Stimulated activated CD4-positive, alpha-beta T cell treated with anti-CD3 and anti-CD28 coated beads, Interleukin-15, amount 100 ng/mL, for 1 hour (primary cell): ENCODE measurements at places on chromosomes 4 and X.

- no peak for DNase-seq
Observed at GRCh38 chr4:168070903-168071302, 21.4 kb upstream of the ANXA10 start.

DNA sequence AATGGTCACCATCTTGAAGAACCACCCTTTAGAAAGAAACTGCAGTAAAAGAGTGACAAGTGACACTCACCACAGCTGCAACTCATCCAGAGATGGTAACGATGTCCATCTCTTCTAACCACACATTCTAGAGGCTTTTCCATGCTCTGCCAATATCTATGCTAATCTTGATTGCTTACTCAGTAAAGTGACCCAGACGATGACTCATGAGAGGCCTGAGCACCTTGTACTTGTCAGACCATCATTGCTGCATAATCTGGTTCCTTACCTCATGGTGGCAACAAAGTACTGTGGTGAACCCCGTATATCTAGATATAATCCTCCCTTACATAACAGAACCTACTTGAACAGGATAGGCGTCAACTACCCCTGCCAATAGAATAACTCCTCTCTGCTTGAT, 75.6 kb downstream of the CCNG2 start:
- DNase-seq: no peak

GRCh38 chr4:74640111-74640903, 154.0 kb downstream of the BTC start:
- DNase-seq: no peak

- no peak for DNase-seq
Observed at GRCh38 chrX:64977051-64977450, 801 bp upstream of the ZC4H2 start.

- DNase-seq: no peak
Observed at GRCh38 chr4:124415146-124415545, 297.4 kb downstream of the ANKRD50 start.

DNA sequence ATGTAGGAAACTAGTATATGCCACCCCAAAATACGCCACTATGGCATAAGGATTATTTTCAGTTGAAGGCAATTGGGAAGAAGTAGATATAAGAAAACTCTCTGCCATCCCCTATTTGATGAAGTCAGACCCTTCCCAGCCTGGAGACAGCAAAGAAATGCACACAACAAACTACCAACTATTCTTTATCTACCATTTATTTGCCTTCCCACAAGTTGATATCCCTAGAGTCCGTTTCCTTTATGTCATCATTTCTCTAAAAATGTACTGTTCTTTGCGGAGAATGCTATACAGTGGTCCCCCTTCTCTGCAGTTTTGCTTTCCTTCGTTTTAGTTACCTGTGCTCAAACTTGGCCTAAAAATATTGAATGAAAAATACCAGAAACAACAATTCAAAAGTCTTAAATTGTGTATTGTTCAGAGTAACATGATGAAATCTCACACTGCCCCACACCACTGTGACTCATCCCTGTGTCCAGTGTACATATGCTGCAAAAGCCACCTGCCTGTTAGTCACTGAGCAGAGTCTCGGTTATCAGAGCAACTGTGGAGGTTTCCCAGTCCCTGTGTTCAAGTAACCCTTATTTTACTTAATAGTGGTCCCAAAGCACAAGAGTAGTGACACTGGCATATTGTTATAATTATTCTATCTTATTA, 152.3 kb downstream of the WDFY3 start:
- no peak for DNase-seq

DNA sequence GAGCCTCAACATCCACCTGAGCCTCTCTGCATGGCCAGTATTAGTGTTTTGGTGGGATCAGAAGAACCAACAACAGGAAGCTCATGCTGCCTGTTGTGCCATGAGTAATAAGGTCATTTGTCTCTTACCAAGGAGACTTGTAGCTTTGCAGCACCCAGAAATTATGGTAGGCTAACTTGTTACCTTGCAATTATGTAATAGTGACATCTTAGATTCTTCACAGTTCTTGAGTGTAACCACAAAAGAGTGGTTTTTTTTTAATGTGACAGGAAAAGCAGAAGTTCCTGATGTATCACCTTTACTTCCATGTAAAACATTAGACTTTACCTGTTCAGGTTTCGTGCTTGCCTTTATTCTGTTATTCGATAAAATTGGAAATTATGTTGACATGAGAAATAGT, 263.9 kb upstream of the CXXC4 start:
- DNase-seq: no peak

DNA sequence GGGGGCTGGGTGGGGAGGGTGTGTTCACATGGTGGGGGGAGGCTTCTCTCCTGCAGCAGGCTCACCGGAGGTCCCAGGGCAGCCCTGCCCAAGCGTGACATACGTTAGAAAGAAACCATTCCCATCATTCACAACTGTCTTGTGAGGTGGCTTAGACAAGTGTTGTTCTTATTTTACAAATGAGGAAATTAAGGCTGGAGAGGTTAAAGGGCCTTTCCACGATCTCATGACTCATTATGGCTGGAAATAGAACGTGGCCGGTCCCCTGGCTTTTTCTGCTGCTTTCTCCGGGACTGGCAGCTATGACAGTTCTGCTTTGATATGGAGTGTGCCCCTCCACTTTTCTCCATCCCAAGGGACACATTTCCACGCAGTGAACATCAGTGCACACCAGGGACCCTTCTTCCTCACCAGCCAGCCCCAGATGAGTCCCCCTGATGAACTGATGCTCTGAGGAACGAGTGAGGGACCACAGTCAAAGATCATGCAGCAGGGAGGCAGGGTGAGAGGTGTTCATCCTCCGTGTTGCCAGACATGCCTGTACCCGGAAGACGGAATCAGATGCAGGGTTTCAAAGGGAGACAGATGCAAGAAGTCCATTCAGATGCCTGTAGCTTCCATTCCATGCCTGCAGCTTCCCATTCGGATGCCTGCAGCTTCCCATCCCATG, 64.0 kb upstream of the ACSL1 start:
- DNase-seq: no peak

DNA sequence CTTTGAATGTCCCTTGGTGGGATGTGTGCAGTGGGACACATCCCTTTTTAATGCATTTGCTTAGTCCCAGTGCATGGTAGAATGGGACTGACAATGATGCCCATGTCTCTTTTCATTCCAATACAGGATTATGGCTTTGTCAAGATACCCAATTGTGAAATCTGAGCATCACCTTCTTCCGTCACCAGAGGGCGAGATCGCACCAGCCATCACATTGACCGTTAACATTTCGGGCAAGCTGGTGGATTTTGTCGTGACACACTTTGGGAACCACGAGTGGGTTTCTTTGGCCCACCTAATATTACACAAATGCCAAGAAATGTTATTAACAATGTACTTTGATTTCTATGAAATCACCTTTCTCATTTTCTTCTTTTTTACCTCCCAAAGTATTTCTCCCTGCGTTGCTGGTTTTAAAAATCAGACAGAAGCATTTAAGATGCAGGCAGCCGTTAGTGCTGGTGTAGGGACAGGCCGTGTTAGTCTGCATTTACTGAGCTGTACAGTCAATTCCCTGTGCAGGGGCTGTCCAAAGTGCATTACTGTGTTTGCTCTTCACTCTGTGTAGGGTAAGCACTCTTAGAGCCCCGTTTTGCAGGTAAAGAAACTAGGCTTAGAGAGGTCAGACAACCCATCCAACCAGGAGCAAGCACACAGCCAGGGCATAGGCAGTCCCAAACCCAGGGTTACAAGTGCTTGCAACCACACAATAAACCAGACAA, 46.5 kb downstream of the CWH43 start:
- no peak for DNase-seq

DNA sequence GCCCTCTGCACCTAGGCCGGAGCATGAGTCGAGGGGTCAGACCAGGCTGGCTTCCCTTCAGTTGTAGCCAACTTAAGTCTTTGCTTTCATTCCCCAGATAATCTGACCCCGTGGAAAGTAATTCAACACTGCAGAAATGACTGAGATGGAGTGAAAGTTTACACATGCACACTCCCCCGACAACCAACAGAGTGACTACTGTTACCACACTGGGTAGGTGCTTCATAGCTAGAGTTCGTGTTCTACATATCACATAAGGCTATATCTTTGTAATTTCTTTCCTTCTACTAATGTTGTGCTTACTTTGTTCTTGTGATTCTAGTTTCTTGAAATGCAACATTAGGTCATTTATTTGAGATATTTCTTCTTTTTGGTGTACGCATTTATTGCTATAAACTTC, 7.2 kb upstream of the CTAG2 start:
- DNase-seq: no peak

DNA sequence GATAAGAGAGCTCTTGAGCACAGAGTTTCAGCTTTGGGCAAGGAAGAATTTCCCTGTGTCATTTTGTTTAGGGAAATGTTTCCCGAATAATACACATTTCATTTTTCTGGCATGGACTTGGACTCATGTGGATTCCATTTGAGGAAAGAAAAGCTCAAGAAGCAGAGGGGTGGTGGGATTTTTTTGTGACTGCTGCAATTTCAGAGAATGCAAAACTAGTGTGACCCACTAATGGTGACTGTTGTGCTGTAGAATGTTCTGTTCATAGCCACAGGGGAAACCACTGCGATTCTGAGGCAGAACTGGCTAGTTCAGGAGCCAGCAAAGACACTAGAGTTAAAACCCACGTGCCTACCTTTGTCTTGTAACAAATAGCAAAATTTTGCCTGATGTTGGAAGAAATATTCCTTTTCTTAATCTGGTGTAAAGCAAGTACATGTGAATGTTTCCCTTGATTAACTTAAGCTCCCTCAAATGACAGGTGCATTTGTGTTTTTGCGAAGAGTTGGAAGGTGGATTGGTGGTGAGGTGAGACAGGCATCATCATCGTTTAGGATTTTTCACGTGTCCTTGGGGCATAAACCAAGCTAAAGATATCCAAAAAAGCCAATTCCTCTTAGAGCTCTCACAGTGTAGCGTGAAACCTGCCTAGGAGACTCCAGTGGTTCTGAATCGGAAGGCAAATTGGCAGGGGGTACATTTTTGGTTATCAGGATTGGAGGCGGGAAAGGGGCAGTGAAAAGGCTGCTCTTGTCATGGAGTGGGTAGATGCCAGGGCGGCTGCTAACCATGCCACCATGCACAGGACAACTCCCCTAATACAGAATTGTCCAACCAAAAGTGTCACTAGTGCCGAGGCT, 38.0 kb upstream of the FAM9C start:
- DNase-seq: no peak

GRCh38 chr4:106473515-106473914, 104.9 kb upstream of the GIMD1 start:
- no peak for DNase-seq

DNA sequence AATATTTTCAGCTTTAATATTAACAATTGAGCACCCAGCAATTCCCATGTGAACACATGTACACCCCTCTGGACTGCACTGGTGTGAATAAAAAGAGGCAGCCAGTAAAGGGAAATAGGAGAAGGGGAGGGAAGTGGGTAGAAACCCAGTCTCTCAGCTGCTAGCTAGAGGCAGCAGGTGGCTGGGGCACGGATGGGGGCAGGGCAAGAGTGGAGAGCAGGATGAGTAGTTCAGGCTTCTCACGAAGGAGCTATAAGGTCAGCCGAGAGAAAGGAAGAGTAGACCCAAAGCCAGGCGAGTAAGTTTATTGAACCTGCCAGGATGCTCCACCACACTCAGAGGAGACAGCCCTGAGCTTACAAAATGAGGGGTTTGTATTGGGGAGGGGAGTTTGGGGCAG, 184.8 kb upstream of the MTMR8 start:
- DNase-seq: no peak

DNA sequence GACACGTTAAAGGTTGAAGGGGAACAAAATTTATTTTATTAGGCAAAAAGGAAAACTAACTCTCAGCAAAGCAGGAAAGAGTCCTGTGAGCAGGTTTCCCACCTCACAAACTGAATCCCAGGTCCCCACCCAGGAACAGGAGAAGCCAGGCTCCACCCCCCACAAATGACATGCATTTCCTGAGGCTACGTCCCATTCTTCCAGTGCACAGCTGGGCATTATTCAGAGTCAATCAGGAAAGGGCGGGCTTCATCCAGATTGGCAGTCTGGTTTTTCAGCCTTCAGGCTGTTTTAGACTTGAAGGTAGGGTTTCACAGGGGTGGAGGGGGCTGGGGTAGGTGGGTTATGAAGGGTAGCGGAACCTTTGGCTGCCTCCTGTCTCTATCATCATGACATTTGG, 11.9 kb upstream of the ASIC5 start:
- DNase-seq: no peak

GRCh38 chrX:40207626-40208025, 109.9 kb upstream of the BCOR start:
- no peak for DNase-seq

- DNase-seq: no peak
Observed at GRCh38 chr4:21893136-21893535, 55.4 kb downstream of the KCNIP4 start.

- no peak for DNase-seq
Observed at GRCh38 chr4:153538487-153539357, 72.6 kb downstream of the TMEM131L start.

- DNase-seq: no peak
Observed at GRCh38 chr4:105934386-105934785, 39.1 kb downstream of the NPNT start.

DNA sequence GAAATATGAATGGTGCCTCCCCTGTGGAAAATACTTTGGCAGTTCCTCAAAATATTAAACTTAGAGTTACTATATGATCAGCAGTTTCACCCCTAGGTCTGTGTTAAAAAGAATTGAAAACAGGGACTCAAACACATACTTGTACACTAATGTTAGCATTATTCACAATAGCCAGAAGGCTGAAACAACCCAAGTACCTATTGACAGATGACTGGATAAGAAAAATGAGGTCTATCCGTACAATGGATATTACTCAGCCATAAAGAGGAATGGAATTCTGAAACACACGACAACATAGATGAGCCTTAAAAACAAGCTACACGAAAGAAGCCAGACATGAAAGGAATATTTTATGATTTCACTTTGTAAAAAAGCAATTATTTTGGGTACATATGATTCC, 54.9 kb downstream of the PGRMC2 start:
- no peak for DNase-seq

GRCh38 chr4:155609455-155610059, 57.1 kb upstream of the GUCY1A1 start:
- no peak for DNase-seq

GRCh38 chr4:76758290-76758882, 139.6 kb downstream of the SOWAHB start:
- no peak for DNase-seq

- DNase-seq: no peak
Observed at GRCh38 chrX:101415180-101416145, 7.4 kb downstream of the HNRNPH2 start.

DNA sequence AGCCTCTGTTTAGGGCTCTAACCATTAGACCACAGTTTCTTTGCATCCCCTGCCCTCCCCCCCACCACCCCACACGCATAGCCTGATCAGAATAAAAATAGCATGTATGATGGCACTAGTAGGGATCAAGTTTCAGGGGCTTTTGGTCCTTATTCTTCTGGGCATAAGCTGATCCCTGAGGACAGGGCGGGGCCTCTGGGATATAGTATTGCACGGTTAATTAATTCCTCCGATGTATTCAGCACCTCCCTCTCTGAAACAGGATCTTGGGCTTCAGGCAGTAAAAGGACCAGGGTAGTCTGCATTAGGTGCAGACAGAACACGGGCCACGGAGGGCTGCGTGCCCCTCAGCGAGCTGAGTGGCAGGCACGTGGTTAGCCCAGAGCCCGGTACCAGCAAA, 57.1 kb downstream of the ELF4 start:
- no peak for DNase-seq

- no peak for DNase-seq
Observed at GRCh38 chrX:41665686-41666085, 23.1 kb upstream of the GPR34 start.

GRCh38 chr4:132955146-132955545, 193.9 kb upstream of the PCDH10 start:
- DNase-seq: no peak

GRCh38 chr4:185344743-185345538, 50.8 kb downstream of the LRP2BP start:
- no peak for DNase-seq

GRCh38 chr4:90486346-90486745, 359.2 kb downstream of the CCSER1 start:
- DNase-seq: no peak
